ACHN (cell line): ENCODE measurements at places on chromosomes 6 and 20.
A peak's percentile ranks its signal among the peaks of the same experiment; 100 is the strongest.

- no peak for DNase-seq
Measured at GRCh38 chr20:59153355-59153681, 10.3 kb upstream of the ZNF831 start.

- DNase-seq, result no peak
Measured at GRCh38 chr6:23656255-23657194, 469.5 kb upstream of the NRSN1 start.

DNA sequence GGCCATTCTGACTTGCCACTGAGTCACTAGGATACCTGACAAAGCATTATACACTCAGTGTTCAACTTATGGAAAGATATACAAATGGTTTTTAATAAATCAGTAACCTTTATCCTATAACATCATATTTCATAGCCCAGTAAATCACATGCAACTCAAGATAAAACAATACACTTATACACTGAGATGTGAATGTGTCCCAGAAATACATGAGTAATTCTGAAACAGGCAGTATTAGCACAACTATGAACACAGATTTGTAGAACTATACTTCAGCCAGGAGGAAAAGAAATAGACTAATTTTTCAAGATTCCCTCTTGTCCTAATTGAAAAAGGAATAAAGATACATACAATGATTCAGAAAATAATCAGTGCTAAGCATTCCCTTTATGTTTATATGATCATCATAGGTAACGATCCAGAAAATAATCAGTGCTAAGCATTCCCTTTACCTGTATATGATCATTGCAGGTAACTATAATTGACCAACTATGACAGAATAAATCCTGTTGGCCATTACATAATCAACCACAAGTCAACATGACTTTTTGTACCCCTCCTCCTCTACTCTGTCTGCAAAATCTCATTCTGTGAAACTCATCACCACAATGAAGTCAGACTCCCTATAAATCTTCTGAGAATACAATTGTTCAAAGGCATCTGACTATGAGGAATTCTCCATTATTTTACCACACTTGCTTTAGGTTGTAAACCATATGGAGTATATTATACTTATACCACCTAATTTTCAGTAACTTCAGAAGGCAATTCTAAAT is 30.3 kb downstream of the HACE1 start:
- no peak for DNase-seq

- no peak for DNase-seq
Measured at GRCh38 chr6:90778417-90779203, 191.7 kb upstream of the MAP3K7 start.

DNA sequence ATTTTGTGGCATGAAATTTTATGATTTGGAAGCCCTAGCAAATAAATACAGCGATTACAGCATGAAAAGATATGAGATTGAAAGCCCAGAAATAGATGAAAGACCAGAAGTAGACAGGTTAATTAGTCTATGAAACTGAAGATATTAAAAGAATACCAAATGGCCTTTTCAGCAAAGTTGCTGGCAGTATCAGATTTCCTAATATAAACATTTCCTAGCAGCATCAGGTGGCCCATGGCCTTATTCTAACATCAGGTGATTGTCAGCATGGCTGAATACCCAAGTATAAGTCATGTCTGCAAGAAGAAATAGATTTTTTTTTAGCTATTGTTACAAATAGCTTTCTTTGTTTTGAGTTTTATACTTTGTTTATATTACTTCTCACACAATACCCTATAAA is 93.2 kb downstream of the CLVS2 start:
- no peak for DNase-seq

- DNase-seq, result no peak
Measured at GRCh38 chr6:74654296-74654695, 551.6 kb downstream of the COL12A1 start.

DNA sequence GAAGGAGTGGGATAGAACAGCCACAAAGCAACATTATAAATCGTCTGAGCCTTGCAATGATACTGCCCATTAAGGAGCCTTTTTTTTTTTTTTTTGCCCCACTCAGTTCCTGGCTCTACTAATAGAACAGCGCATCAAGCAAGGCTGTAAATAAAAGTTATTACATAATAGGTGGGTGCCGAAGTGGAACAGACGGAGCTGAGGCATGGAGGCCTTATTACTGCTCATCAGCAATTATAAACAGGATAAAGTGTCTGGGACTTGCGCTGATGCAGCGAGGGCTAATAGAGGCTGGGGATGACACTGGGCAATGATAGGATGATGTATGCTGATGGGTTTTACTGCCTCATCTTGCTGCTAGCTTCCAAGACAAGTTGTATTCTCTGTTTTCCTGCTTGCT is 272.1 kb downstream of the ZFAND3 start:
- no peak for DNase-seq

GRCh38 chr6:44672086-44672485 is 284.6 kb downstream of the CDC5L start:
- DNase-seq, result no peak

GRCh38 chr20:13784271-13784892 is 337 bp downstream of the ESF1 start:
- peak; percentile 5 for DNase-seq

GRCh38 chr6:66508433-66508832 is 801.4 kb upstream of the EYS start:
- no peak for DNase-seq

DNA sequence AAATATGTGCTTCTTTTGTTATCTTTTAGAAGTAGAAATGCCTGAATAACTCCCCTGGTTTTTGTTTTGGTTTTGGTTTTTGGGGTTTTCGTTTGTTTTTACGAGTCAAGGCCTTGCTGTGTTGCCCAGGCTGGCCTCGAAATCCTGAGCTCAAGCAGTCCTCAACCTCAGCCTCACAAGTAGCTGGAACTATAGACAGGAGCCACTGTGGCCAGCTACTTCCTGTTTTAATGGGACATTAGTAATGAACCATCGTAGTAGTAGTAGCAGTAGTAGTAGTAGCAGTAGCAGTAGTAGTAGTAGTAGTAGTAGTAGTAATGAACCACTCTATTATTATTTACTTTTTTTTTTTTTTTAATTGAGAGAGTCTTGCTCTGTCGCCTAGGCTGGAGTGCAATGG is 66.0 kb downstream of the UBR2 start:
- no peak for DNase-seq

- DNase-seq, result no peak
Measured at GRCh38 chr6:167044696-167045095, 45.5 kb downstream of the CEP43 start.

GRCh38 chr6:17339308-17339670 is 54.1 kb upstream of the CAP2 start:
- DNase-seq, result no peak

DNA sequence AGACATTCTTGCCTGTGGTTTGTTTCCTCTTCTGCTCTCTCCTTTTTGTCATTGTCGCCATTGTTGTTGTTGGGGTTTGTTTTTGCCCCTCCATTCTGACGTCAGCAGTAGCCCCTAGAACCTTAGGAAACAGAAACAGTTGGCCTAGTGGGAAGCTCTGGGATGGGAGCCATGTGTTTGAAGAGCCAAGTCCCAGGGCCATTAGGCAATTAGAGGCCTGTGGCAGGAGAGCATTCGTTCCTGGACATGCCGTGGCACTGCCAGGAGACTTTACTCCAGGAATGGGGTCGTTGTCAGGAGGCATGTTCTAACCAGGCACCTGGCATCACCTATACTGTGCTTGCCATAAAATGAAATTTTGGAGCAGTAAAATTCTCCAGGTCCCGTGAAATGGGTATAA is 39.7 kb downstream of the PPARD start:
- no peak for DNase-seq

GRCh38 chr6:41547799-41548097 is 1.6 kb downstream of the FOXP4 start:
- DNase-seq, result no peak

- no peak for DNase-seq
Measured at GRCh38 chr6:139390447-139390846, 16.0 kb upstream of the CITED2 start.

DNA sequence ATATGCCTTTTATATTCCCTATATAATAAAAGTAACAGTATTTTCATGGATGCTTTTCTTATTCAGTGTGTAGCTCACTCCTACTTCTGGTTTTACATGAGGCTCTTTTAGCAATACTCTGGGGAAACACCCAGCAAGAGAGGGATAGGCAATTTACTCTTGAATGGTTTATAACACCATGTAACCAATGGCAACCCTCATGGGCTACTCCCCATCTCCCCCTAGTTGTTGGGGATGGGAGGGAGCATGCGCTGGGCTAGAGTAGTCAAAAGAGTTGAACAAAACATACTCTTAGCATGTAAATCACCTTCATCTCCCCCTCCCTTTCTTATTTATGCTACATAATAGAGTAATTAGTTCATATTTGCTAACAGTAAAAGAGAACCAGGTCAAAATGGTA is 140.1 kb upstream of the LRFN2 start:
- no peak for DNase-seq
